ENCODE measurements at places on chromosomes 13 and 19.
A peak's percentile ranks its signal among the peaks of the same experiment; 100 is the strongest.

GRCh38 chr13:73767191-73767741, 366.9 kb downstream of the KLF12 start:
- no peaks in the 10 kb centered on the region for H3K27me3 ChIP-seq
- H3K4me1 ChIP-seq: peaks cover 47% of the 10 kb centered on the region
- peaks cover 2% of the 10 kb centered on the region for H3K36me3 ChIP-seq
- peak overlapping the region; percentile 28 for H3K4me3 ChIP-seq

DNA sequence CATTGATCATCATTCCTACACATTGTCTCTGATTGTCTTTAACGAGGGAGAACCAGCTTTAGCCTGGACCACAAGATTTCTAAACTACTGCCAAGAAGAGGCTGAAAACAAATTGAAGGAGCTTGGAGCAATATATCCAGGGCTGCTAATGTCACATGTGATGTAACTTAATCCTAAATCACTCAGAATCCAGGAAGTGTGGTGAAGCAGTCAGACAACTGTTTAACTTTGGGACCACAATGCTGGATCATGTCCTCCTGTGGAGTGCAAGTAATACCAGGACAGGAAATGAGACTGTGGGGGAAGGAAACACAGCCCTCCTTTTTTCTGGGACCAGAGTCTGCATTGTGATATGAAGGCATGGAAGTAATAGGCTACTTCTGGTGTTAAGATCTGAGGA, 430.2 kb downstream of the KCTD12 start:
- H3K4me3 ChIP-seq: no peak overlapping the region
- no peaks in the 10 kb centered on the region for H3K27me3 ChIP-seq
- DNase-seq: no peak
- peaks cover 11% of the 10 kb centered on the region for H3K36me3 ChIP-seq
- H3K27ac ChIP-seq: peak overlapping the region; percentile 1

DNA sequence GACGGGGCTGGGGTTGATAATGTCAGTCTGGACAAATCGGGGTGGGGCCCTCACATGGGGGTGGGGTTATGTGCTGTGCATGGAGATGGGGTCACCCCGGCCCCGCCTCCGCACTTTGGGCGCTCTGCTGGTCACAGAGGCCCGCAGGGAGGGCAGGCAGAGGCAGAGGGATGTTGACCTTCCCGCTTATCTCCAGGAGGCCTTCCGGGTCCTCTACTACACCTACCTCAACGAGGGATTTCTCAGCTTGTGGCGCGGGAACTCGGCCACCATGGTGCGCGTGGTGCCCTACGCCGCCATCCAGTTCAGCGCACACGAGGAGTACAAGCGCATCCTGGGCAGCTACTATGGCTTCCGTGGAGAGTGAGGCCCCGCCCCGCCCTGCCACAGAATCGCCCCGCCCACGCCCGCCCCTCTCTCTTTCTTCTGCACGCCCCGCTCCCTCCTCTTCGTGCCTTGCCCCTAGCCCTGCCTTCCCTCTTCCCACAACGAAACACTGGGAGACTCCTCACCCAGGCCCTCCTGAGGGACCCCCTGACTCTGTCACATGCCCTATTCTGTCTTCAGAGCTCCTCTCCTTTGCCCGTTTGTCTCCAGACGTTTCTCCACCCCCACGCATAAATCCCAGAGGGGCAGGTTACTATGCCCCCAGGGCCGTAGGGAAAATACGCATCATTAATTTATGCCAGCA, 32.8 kb downstream of the TMEM161A start:
- H3K36me3 ChIP-seq: no peaks in the 10 kb centered on the region
- H3K27ac ChIP-seq: peak overlapping the region; percentile 98
- DNase-seq: peak; percentile 74

DNA sequence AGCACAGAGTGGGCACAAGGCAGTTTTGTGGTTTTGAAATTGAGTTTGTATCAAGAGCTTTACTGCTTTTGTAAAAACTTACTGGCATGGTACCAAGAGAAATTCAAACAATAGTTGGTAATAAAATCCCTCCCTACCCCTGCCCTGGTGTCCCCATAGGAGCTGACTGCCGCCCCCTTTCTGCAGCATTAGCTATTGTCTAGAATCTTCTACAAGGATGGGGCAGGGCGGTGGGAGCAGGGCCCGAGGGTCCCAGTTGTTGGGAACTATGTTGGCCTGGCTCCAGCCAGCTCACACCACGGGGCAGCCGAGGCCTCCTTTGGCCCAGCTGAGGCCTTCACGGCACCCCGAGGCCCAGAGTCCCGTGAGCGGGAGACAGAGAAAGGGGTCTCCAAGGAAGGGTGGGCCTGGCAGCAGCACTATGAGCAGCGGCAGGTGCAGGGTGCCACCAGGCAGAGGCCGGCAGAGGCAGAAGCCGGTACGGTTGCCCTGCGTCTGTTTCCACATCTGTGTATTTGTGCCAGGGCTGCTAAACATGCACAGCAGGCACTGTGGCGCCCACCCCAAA, 57.9 kb downstream of the KDM4B start:
- H3K4me3 ChIP-seq: no peak overlapping the region
- peaks cover 10% of the 10 kb centered on the region for H3K4me1 ChIP-seq
- DNase-seq: no peak
- H3K27ac ChIP-seq: no peak overlapping the region
- no peaks in the 10 kb centered on the region for H3K27me3 ChIP-seq

GRCh38 chr13:18992791-18993190, 188.8 kb downstream of the TUBA3C start:
- no peaks in the 10 kb centered on the region for H3K27me3 ChIP-seq
- H3K36me3 ChIP-seq: peaks cover 31% of the 10 kb centered on the region
- DNase-seq: no peak
- H3K4me1 ChIP-seq: no peaks in the 10 kb centered on the region
- H3K27ac ChIP-seq: no peak overlapping the region

- H3K4me1 ChIP-seq: peaks cover 20% of the 10 kb centered on the region
- no peak for DNase-seq
- H3K27me3 ChIP-seq: peaks cover 48% of the 10 kb centered on the region
- no peak overlapping the region for H3K27ac ChIP-seq
- no peaks in the 10 kb centered on the region for H3K36me3 ChIP-seq
Measured at GRCh38 chr19:46015687-46016425, 7.0 kb downstream of the PGLYRP1 start.

GRCh38 chr13:41136396-41137031, 3.9 kb upstream of the KBTBD6 start:
- peaks cover 3% of the 10 kb centered on the region for H3K36me3 ChIP-seq
- H3K27me3 ChIP-seq: no peaks in the 10 kb centered on the region
- H3K4me1 ChIP-seq: peaks cover 22% of the 10 kb centered on the region
- no peak overlapping the region for H3K4me3 ChIP-seq

DNA sequence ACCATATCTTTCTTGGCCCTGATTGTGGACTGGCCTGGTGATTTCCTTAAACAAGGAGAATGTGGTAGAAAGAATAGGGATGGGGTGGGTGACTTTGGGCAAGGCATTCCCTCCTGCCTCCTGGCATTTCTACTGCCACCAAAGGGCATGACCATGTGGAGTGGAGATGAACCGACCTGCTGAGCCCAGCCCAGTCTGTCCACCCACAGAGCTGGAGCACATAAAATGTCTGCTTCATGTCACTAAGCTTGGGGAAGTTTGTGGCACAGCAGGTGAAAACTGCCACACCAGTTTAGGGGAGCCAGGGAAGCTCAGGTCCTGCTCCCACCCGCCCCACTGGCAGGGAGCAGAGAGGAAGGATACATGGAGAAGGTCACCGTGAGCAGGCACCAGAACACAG, 6.3 kb downstream of the TMEM161A start:
- peaks cover 10% of the 10 kb centered on the region for H3K36me3 ChIP-seq
- peak overlapping the region; percentile 10 for H3K4me3 ChIP-seq
- no peak for DNase-seq
- H3K27ac ChIP-seq: no peak overlapping the region
- peaks cover 2% of the 10 kb centered on the region for H3K4me1 ChIP-seq
- H3K27me3 ChIP-seq: no peaks in the 10 kb centered on the region

DNA sequence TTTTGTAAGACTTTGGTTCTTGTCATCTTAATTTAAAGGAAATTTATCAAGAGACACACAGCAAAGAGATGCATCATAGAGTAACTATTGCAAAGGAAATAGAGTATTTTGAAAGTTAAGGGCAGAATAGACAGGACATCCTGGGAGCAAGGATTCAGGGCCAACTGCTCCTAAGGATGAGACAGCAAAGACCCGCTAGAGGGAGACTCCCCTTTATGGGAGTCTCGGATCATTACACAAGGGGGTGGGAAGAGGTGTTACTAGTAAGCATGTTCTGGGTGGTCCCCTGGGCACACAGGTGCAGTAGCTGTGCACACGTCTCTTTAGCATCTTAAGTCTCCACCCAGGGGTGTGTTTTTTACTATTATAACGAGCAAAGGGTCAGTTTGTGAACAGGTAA, 9.6 kb downstream of the ZSCAN5C start:
- no peaks in the 10 kb centered on the region for H3K27me3 ChIP-seq
- H3K4me3 ChIP-seq: no peak overlapping the region
- H3K4me1 ChIP-seq: no peaks in the 10 kb centered on the region
- no peaks in the 10 kb centered on the region for H3K36me3 ChIP-seq
- DNase-seq: no peak

DNA sequence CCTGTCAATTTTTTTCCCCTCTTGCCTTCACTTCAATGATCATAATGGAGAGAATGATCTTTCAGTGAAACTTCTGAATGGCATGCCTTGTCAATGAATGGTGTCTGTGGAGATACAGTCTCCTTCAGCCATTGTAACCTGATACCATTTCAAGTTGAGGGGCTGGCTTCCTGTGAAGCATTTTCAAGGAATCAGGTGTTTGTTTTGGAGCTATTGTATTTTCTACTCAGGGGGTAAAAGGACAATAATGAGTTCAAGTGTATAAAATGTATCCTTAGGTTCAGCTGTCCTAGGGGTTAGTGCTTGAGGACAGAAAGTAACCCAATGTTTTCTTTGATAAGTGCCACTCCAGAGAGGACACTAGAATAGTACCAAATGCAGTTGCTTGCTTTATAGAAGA, 23.8 kb upstream of the CBY2 start:
- H3K27me3 ChIP-seq: no peaks in the 10 kb centered on the region
- no peak overlapping the region for H3K4me3 ChIP-seq
- H3K36me3 ChIP-seq: no peaks in the 10 kb centered on the region
- H3K27ac ChIP-seq: no peak overlapping the region
- no peak for DNase-seq
- peaks cover 46% of the 10 kb centered on the region for H3K4me1 ChIP-seq

DNA sequence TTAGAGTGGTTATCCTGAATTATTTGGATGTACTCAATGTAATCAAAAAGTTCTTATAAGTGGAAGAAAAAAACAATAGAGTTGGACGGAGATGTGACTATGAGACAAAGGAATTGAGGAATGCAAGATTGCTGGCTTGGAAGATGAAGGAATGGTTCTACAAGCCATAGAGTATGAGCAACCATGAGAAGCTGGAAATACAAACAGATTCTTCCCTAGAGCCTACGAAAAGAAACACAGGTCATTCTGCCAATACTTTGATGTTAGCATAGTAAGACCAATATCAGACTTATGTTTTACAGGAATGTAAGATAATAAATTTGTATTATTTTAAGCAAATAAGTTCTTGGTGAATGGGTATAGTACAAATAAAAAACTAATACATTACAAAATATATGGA, 249.2 kb downstream of the DIAPH3 start:
- no peak for DNase-seq
- no peaks in the 10 kb centered on the region for H3K27me3 ChIP-seq
- no peak overlapping the region for H3K27ac ChIP-seq

- H3K4me3 ChIP-seq: no peak overlapping the region
- no peaks in the 10 kb centered on the region for H3K4me1 ChIP-seq
- DNase-seq: no peak
- H3K27me3 ChIP-seq: no peaks in the 10 kb centered on the region
Measured at GRCh38 chr19:4692251-4693077, 22.3 kb upstream of the MYDGF start.
